ENCODE measurements at places on chromosomes 1 and 21.
A peak's percentile ranks its signal among the peaks of the same experiment; 100 is the strongest.

DNA sequence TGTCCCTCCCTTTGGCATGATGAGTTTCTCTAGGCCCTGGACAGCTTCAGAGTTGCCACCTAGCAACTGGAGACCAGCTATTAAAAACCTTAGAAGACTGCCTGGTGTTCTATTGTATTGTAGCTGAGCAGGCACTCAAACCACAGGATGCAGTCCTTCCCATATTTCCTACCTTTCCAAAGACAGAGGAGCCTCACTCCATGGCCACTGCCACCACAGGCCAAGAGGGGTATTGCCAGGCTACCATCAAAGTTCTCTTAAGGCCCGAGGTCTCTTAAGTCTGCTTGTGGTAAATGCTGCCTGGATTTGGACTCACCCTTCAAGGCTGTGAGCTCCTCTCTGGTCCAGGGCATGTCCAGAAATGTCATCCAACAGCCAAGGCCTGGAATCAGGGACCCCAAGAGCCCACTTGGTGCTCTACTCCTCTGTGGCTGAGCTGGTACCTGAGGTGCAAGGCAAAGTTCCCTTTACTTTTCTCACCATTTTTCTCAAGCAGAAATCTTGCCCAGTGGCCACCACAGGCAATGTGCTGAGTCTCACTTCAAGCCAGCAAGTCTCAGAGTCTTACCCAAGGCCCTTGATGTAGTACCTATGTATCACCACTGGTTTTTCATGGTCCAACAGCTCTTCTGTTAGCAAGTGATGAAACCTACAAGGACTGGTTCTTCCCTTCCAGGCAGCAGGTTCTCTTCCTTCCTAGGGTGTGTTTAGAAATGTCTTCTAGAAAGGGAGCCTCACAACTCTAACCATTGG is 269.4 kb downstream of the AMY1C start:
- DNase-seq = no peak

- no peak for DNase-seq
These were observed 553.3 kb upstream of the USP24 start for GRCh38 chr1:55768327-55768952.

- no peak for DNase-seq
These were observed 88.4 kb upstream of the RHOU start for GRCh38 chr1:228646717-228647522.

GRCh38 chr21:19785941-19786340 is 1212.3 kb upstream of the NCAM2 start:
- DNase-seq = no peak

DNA sequence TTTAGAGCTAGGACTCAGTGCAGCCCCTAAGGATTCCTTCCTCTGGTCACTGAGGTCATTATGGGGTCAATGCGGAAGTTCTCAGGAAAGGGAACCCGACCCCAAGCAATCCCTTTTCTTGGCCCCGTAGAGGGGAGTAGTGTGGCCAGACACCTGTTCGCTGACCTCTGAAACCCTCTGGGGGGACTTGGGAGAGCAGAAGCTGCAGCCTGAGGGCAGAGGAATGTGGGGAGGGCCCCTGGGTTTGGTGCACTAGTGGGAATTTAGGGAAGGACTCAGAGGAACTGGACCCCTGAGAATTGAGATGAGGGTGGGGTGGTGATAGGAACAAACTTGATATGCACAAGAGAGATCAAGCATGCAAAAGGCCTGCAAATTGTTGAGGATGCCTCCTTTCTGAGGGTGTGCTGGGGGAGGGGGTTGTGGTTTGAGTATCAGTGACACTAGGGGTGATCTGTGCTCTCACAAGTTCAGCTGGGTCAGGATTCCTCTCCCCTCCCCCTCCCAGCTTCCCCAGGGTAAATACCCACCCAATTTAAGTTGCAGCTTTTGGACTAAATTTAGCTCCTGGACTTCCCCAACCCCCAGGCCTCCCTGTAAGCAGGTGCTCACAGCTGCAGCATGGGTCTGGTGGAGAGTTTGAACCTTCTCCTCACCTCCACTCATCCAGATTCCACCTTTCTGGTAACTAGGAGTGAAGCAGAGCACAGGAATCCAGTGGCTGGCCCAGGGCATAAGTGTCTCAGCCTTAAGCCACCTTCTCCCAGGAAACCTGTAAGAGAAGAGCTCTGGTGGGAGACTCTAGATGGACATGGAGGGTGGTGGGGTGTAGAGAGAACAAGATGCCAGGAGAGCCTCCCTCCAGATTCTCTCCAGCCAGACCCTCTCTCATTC is 13.5 kb downstream of the ADAMTSL4 start:
- no peak for DNase-seq

GRCh38 chr1:157496121-157496526 is 56.2 kb downstream of the FCRL5 start:
- DNase-seq = no peak

GRCh38 chr1:82125119-82125518 is 324.4 kb downstream of the ADGRL2 start:
- no peak for DNase-seq

GRCh38 chr1:89952605-89953130 is 42.2 kb upstream of the ZNF326 start:
- no peak for DNase-seq

- DNase-seq = no peak
These were observed 44.7 kb downstream of the ENAH start for GRCh38 chr1:225608014-225608796.

DNA sequence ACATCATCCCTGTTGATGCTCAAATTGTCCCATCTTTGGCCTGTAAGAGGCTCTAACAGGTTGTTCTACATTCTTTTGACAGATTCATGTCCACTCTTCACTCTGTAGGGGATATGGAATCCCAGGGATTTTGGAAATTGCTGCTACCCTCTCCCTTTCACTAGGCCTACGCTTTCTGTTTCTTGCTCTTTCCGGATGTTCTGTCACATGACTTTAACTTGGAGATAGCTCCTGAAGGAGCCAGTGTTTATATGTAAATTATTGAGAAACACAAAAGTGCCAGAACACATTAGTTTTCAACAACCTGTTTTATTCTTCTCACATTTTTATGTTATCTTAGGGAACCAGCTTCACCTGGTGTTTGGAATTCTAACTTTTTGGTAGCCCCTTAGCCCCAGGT is 287.1 kb upstream of the ST6GALNAC5 start:
- no peak for DNase-seq

- no peak for DNase-seq
These were observed 30.9 kb downstream of the GPR137B start for GRCh38 chr1:236173174-236173767.

- DNase-seq = no peak
These were observed 2.3 kb downstream of the DHX9 start for GRCh38 chr1:182841368-182841988.

GRCh38 chr1:164703463-164703862 is 144.5 kb downstream of the PBX1 start:
- no peak for DNase-seq

DNA sequence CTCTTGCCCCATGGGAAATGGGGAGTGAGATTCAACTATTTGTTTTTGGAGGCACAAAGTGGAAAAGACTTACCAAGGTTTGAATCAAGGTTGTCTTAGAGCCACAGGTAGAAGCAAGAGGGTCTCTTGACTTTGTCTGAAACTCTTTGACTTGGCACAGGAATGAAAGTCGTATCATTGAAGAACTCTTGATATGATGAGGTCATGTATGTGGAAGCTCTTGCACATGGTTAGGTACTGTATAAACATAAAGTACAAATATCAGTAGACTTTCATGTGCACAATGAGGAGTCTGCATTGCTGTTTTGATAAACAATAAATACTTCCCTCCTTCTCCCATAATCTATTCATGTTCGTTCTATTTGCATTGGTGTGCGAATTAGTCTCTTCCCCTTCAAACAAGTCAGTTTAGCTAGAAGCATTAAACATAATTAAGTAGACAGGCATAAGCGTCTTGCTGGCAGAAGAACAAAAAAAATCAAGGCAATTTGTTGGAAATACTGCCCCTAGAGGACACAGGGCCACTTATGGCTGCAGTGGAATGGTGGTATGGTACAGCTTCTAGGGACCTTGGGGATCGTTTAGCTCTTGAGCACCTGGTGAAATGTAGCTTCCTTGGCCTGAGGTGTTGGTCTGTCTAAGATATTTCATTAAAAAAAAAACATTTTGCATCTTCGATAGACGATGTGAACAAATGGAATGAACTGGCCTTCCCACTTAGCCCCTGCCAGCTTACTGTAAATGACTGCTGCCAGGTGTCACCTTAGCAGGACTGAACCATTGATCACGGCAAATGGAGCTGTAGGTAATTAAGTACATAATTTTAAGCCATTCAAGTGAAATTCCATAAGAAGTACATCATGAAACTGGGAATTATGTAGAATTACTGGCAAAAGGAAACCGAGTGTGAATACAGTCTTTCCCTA is 218.0 kb upstream of the GALNT2 start:
- no peak for DNase-seq

DNA sequence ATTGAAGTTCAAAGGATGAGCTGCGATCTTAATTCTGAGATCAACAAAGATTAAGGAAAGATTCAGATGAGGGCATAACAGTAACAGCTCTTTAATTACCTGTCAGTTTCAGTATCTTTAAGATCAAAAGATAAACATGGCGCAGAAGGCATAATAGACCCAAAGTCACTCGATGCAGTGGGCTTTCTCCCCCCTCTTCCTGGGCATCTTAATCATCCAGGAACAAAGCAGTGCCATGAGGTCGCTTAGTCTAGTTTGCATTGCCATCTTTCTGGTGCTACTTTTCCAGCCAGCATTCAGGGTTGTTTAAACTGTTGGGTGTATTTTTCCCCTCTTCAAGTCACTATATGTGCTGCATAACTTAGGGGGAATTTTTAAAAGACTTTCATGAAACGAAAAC is 72.3 kb downstream of the HUNK start:
- DNase-seq = no peak

DNA sequence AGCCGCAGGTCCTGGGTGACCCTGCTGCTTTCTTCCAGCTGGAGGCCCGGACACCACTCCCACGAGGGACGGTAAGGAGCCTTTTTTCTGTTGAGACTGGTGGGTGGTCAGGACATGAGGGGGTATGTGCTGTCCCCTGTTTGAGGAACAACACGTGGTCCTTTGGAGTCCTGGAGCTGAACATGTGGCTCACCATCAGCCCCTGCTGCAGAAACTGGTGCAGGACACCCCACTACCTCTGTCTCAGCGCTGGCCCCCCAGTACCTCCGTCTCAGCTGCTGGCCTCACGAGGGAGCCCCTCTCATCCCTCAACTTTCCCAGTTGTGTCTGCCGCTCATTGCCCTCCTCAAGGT is 34.7 kb downstream of the SLC19A1 start:
- no peak for DNase-seq

- DNase-seq = no peak
These were observed 7.0 kb upstream of the HEYL start for GRCh38 chr1:39646232-39647081.

GRCh38 chr1:160540859-160541233 is 17.8 kb upstream of the SLAMF6 start:
- DNase-seq = no peak

- no peak for DNase-seq
These were observed 143.5 kb downstream of the AKT3 start for GRCh38 chr1:243706563-243706962.

DNA sequence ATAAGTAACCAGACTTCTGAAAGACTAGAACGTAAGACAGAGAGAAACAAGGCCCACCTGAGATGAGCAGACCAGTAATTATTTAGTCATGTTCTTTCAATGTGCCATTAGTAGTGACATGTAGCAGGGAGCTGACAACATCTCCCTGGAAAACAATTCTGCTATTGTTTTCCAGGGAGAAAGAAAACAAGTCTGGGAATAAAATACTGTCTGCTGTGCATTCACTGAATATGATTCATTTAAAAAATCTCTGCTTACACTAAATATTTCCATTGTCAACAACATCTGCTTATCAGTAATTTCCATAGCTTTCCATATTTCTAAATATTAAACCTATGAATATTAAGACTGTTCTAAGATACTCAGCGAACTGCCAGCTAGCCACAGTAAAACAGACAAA is 80.0 kb downstream of the VCAM1 start:
- DNase-seq = no peak

DNA sequence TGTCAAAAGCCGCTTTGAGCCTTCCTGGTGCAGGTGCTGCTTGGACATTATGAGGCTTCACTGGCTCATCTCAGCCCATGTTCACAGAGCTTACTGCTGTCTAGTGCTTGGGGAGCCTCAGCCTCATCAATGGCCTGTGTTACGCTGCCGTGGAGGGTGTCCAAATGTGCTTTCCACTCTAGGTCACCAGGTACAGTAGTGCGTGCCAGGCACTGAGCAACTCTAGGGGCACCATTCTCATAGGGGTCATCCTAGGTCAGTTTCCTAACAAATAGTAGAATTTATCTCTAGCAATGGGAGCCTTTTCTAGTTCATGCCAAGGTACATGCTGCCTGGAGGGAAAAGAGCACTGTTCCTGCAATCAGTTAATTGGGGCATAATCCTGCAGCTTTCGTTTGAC is 193.8 kb downstream of the DYRK1A start:
- DNase-seq = no peak

DNA sequence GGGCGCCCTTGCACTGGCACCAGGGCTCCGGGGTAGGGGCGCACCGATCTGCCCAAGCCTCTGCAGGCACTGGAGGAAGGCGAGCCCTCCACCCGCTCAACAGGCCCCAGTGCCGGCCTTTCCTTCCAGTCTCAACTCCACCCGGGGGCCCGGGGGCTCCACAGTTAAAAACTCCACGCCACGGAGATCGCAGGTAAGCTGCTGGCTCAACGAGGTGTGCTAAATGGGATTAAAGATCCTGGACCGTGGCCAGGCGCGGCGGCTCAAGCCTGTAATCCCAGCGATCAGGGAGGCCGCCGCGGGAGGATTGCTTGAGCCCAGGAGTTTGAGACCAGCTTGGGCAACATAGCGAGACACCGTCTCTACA is 536 bp downstream of the HSF2BP start:
- DNase-seq = no peak

DNA sequence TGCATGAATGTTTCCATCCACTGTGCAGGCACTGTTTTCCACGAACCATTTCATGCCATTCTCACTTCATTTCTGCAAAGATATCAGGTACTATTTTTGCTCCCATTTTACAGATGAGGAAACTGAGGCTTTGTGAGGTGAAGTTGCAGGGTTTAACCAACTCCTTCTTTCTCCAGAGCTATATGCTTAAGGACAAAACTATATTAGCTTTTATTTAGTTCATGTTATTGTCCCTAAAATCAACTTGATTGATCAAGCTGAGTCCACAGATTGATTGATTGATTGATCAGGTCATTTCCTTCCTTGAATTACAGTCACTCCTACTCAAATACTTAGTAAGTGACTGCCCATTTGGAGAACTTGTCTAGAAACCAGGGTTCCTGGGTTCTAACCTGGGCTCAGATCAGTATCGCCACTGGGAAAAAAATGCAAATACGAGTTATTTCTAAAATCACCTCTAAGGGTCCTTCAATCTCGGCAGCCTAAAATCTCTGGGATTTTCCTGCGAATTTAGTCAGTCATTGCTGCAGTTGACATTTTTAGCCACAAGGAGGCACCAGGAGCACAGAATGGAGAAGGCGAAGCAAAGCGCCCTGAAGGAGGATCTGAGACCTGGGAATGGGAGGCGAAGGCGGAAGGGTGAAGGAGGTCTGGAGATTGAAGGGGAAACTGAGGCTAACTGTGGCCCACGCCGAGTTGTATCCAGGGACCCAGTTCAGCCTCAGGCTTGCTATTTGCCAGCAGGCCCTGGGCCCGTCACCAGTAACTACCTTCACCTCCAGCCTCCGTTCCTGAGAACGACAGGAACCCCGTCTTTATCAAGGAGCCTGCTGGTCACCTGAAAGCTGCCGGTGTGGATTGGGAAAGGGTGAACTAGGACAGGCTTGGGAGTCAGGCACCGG is 14.3 kb upstream of the MUL1 start:
- DNase-seq = peak; percentile 52

Measured in stimulated activated CD8-positive, alpha-beta memory T cell treated with anti-CD3 and anti-CD28 coated beads, Interleukin-7, amount 100 ng/mL, for 24 hours (primary cell).